Activated CD8-positive, alpha-beta memory T cell treated with anti-CD3 and anti-CD28 coated beads for 48 hours (primary cell): ENCODE measurements at places on chromosomes 12 and 14.

- no peak for DNase-seq
These were observed 35.1 kb upstream of the BATF start for GRCh38 chr14:75487155-75487671.

GRCh38 chr12:93825931-93826555, 148.9 kb downstream of the CRADD start:
- no peak for DNase-seq

DNA sequence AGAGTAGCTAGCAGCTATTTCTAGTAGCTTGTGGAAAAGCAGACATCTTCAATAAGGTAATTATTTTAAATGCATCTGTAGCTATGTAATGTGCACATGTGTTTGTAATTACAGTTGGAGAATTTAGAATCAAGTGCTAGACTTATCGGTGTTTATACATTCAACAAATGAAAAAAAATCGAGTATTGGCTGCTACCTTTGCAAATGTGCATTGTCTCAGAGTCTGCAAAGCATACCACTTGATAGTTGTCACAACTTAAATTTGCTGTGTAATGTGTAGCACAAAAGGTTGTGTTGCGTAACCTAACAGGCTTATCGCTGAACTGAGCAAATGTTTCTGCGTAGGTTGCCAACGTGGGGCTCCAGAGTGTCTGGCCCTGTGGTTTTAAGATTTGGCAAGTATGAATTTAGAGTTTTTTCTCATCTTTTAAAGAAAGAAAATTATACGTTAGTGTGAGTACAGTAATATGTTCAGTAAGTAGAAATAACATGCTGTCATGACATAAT, 44.3 kb downstream of the TMTC2 start:
- no peak for DNase-seq

DNA sequence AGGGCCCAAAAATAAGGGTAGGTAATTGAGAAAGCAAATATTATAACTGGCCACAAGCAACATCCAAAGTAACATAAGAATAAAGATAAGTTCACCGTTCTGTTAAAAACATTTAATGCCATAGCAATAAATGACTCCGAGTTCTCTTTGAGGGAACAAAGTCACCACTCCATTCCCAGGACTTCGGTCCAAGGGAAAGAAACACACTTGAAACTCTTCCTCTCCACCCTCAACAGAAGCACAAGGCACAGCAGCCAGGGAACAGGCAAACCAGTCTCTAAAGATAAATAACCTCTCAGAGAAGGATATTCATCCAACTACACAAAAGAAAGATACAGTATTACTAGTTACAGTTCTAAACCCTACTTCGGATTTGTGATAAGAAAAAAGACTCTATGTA, 2.5 kb downstream of the SETD3 start:
- no peak for DNase-seq

DNA sequence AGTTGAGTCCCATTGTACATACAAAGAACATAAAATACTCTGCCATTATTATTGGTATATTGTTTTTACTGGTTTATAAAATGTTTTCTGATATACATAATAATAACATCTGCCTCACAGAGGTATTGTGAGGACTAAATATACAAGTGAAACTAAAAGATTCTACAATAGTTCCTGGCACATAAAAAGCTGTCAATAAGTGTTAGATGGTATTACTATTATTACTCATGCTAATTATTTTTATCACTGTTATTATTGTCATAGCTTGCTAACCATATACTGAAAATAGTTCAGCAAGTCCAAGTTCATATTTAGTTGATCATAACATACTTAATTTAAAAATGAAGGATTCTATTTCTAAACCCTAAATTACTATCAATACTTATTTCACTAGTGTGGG, 34.4 kb downstream of the BTG1 start:
- DNase-seq: no peak

GRCh38 chr14:29587761-29588470, 339.7 kb downstream of the PRKD1 start:
- DNase-seq: no peak

DNA sequence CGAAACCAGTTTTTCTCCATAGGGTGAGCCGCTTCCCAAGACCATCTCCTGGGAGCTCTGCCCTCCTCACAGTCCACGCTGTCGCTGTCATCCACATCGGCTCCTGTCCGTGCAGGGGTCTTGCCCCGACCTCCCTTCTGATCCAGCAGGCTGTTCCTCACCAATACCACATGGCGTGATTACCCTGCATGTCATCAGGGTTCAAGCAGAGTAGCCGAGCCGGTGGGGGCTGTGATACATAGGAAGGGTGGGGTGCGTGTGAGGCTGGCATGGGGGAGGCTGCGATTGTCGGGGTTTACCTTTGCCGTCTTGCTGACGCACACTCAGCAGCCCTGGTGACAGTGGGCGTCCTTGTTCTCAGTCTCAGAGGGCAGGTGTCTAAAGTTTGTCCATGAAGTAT, 17.0 kb downstream of the TEDC1 start:
- no peak for DNase-seq

- no peak for DNase-seq
These were observed 64.0 kb upstream of the ARHGAP5 start for GRCh38 chr14:32013083-32013482.

GRCh38 chr14:28299227-28299626, 467.4 kb upstream of the FOXG1 start:
- DNase-seq: no peak

GRCh38 chr12:40832668-40833067, 140.4 kb downstream of the CNTN1 start:
- DNase-seq: no peak

DNA sequence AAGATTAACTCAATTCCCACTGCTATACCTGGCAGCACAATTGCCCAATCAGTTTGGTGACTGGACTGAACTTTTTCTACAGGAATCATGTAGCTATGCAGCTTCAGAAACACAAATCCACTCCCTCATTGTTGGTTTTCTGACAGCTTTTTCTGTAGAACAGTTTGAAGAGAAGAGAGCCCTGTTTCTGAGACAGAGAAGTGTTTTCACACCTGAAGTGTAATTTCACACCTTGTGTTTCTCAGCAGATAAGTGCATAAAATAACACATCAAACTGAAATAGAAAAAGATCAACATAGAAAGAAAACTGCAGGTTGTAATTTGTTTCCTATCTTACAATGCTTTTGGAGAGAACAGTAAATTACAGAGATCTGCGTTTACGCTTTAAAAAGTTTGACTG, 335.6 kb downstream of the SNAPC1 start:
- DNase-seq: no peak

DNA sequence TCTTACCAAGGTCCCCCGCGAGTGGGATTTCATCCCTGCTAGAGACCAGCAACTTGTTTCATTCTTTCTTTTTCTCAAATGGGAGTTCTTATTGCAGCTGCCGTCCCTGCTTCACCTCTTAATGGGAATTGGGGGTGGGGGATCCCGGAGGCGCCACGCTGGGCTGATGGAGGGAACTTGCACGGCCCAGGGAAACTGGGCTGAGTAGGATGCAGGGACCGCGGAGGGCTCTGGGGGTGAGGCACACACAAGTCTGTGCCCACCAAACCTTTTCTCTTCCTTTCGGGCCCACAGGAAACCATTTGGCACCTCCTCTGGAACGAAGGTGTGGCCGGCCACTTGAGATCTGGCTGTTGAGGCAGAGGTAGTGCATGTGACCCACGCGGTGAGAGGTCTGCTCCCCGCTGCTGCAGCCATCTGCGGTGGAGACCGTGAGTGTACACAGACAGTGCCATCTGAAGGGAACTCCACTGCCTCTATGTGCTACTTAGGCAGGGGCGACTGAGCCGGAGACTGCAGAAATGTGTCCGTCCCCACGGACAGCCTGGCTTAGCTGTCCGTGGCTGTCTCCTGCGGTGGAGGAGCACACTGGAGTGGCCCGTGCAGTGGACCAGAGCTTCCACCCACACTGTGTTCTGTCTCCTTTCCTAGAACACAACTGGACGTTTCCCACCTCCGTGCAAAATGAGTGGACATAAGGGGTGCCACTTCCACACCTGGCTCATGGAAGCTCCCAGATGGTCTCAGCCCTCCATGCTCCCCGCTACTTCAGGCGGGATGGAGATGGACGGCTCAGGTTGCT, 42.1 kb upstream of the TESC start:
- DNase-seq: no peak

DNA sequence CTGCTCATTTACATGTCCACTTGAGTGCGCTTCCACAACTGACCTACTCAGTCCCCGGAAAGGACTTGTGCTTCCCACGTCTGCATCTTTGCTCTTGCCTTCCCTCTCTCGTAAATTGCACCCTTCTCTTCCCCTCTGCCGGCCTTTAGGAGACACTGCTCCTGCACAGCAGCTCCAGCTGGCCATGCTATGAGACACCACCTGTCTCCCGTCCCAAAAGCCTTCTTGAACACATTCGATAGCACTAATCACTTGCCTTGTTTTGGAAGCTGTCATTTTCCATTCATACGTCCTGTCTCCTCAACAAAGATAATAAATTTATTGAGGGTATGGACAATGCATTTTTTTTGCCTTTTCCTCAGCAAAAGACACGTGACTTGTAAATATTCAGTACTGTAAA, 15.7 kb upstream of the KCNA1 start:
- DNase-seq: no peak

DNA sequence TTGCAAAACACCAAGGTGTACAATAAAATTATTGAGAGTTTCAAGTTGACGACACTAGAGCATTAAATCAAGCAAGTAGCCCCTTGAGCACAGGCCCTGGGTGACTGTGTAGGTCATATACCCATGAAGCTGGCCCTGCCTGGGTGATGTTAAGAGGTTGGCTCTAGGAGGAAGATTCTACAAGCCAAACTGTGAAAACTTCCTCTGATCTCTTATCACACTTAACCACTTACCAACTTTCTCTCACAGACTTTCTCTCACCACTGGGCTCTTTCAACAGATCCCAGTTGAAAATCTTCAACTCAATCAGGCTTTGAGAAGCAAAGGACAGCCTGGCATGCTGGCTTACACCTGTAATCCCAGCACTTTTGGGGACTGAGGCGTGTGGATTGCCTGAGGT, 186.9 kb upstream of the BTG1 start:
- no peak for DNase-seq

- peak; percentile 37 for DNase-seq
These were observed 20.4 kb downstream of the BATF start for GRCh38 chr14:75542588-75543091.

DNA sequence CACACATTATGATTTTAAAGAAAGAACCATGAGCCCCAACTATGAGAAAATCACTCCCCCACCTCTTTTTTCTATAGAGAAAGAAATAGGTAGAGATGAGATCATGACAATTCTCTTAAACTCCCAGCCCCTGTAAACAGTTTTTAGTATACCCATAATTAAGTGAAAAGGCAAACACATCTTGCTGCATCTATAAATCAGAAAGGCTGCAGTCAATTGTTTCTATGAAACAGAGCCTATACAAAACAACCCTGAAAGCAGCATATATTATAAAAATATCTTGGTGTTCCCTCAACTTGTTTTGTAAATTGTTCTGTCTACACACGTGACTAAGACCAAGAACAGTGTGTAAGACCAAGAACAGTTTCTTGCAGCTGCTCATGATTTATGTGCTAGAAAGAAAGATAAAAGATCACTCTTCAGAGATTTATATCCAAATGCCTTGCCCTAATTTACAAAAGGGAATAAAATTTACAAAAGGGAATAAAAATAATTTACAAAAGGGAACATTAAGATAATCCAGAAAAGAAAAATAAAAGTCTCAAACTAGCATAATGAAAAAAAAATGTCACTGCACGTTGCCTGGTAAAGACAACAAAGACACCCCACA, 4.8 kb downstream of the KITLG start:
- DNase-seq: no peak

GRCh38 chr14:104345621-104346462, 207.5 kb downstream of the KIF26A start:
- DNase-seq: no peak

GRCh38 chr14:65193916-65194590, 91.7 kb upstream of the MAX start:
- no peak for DNase-seq

GRCh38 chr12:118850244-118850825, 131.0 kb upstream of the SRRM4 start:
- no peak for DNase-seq

DNA sequence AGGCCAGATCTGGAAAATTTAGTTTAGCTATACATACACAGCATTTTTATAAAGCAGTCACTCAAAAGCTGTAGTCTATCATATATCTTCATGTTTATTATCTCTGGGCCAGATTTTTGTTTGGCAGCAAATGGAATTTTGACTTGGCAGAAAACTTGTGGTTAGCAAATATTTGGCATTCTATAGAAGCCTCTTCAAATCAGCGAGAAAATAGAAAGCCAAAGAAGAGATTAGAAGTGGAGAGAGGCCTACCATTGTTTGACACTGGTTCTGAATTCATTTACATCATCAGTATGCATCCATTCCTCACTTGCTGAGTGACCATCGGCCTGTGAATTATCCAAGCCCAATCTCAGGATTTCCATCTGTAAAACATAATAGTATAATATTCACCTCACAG, 1077.6 kb downstream of the GALC start:
- no peak for DNase-seq

DNA sequence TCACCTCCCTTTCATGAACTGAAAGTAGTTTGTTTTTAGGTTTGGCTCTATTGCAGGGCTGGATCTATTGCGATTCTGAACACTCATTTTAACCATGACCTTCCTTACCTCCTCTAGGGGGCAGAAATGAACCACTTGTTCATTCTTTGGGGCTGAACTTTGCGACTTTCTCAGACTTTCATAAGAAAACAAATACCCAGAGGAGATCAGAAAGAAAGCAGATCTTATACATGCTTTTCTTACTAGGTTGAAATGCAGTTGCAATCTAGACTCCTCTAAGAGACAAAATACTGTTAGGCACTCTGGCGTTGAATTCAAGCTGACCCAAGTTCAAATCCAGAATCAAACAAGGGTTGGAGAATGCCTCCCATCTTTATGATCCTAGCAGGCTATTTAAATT, 32.6 kb upstream of the PLEKHG3 start:
- no peak for DNase-seq

- DNase-seq: no peak
These were observed 34.8 kb downstream of the STX2 start for GRCh38 chr12:130804216-130804615.

GRCh38 chr12:89949457-89950195, 241.0 kb upstream of the ATP2B1 start:
- DNase-seq: no peak

GRCh38 chr12:16553457-16553856, 52.5 kb downstream of the LMO3 start:
- DNase-seq: no peak

- no peak for DNase-seq
These were observed 34.1 kb upstream of the COCH start for GRCh38 chr14:30840086-30840779.
